ENCODE measurements at places on chromosomes 3 and 15.

GRCh38 chr3:32249184-32249782 is 10.8 kb downstream of the CMTM8 start:
- peak; percentile 85 for DNase-seq

- no peak for DNase-seq
Observed at GRCh38 chr3:178420033-178420432, 116.2 kb upstream of the KCNMB2 start.

DNA sequence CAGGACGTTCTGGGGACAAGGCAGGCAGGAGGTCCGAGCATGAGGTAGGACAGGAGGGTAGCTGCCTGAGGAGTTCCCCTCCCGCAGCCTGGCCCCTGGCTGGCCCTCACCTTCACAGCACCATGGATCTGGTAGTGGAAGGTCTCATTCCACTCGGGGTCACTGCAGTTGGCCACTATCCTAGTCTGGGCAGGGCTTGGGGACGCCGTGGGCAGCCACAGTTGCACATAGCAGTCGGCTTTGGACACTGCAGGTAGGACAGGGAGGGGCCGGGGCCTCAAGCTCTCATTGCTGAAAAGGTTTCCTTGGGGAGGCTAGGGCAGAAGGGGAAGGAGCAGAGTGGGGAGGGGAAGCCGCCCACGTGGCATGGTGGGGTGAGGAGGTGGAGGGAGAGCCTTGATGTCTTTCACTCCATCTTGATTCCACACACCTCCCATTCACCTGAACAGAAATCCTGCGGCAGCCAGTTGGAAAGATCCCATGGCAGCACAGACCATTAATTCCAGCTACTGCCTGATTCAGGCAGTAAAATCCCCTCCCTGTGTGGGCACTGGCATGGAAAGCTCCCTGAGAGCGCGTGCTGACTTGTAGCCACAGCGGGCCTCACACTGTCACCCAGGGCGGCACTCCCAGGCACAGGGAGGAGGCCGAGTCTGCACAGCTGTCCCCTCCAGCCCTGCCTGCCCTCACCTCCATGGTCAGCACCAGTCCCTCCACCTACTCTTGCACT is 2.1 kb downstream of the PLA2G4F start:
- DNase-seq, result peak; percentile 37

GRCh38 chr3:124615896-124616543 is 114.2 kb upstream of the UMPS start:
- DNase-seq, result no peak

- no peak for DNase-seq
Observed at GRCh38 chr15:36331531-36332275, 247.7 kb upstream of the CDIN1 start.
